ENCODE measurements at places on chromosomes 2 and 18.

GRCh38 chr2:72940786-72941185, 23.5 kb downstream of the EMX1 start:
- DNase-seq, result no peak

DNA sequence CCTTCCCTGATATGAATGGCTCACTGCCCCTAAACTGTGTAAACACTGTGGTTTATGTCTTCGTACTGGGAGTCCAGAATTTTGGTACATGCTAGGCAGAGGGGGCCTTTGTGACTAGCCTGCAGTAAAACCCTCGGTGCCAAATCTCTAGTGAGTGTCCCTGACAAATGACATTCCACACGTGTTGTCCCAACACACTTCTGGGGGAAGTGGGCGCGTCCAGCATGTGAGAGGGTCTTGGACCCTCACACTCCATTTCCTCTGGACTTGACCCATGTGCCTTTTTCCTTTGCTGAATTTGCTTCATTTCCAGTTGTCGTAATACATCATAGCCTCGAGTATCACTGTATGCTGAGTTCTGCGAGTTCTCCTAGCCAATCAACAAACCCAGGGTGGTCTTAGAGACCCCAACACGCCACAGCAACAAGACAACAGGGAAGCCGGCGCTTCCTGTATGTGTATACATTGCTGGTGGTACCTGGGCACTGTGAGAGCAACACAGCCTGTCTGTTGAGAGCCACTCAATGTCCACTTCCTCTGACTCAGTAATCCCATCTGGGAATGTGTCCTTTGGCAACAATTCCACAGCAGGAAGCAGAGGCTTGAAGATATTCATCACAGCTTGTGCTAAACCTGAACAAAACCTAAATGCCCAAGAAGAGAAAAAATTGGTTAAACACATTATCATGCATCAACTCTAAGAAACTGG, 26.9 kb upstream of the SLC66A3 start:
- DNase-seq, result no peak

DNA sequence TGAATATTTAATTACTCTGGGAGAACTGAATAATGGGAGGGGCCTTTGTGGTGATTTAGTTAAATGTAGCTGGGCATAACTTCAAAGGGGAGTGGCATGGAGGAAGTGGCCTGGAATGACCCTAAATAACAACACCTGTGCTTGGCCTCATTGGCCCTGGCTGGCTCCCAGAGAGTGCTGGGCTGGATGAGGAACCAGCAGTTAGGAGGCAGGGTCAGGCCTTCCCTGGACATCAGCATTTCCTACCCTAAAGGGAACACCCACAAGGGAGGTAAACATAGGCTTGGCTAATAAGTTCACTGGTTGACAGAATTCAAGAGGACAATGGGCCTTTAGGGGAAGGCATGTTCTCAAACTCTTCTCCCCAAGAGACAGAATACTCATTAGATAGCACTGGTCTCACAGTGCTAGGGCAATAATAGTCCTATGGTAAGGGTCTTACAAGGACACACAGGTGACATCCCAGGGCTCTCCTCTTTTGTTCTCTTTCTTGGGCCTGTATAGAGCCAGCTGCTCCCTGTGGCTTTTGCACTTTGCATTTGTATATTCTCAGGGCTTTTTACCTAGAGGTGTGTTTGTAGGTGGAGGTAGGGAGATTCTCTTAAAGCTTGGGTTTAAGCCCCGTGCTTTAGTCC, 106.8 kb downstream of the ZNF519 start:
- DNase-seq, result no peak

GRCh38 chr2:233436691-233437438, 82.6 kb downstream of the DGKD start:
- DNase-seq, result no peak

DNA sequence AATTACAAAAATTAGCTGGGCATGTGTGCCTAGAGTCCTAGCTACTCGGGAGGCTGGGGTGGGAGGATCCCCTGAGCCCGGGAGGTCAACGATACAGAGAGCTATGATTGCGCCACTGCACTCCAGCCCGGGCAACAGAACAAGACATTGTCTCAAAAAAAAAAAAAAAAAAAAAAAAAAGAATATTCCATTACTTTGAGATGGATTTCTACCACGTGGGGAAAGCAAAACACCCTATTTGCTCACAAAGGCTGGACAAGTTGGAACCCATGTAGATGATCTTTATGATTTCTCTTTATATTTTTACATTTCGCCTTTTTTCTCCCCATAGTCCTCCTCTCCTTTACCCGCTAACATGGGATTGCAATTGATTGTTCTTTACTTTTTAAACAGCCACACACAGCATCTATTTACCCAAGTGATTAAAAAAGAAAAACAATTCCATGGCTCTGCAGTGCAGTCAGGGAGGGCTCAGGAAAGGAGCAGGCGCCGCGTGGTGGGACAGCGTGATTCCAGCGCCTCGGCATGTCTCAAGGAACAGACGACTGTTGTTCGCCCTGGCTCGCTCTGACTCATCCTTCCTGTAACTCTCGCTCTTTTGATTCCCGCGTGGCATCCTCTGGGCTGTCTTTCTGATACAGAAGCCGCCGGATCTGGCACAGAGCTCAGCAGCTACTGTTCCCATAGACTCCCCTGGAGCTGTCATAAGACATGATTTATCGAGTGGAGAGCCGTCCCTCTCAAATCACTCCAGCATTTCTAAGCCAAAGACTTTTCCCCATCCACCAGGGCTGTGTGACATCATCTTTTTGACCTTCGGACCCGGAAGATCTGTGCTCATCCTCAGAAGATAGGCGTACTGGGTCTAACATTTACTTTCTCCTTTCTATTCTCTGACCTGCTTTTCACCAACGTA, 230.4 kb upstream of the AGAP1 start:
- no peak for DNase-seq

- DNase-seq, result no peak
Measured at GRCh38 chr2:78145395-78145996, 623.3 kb upstream of the LRRTM4 start.

DNA sequence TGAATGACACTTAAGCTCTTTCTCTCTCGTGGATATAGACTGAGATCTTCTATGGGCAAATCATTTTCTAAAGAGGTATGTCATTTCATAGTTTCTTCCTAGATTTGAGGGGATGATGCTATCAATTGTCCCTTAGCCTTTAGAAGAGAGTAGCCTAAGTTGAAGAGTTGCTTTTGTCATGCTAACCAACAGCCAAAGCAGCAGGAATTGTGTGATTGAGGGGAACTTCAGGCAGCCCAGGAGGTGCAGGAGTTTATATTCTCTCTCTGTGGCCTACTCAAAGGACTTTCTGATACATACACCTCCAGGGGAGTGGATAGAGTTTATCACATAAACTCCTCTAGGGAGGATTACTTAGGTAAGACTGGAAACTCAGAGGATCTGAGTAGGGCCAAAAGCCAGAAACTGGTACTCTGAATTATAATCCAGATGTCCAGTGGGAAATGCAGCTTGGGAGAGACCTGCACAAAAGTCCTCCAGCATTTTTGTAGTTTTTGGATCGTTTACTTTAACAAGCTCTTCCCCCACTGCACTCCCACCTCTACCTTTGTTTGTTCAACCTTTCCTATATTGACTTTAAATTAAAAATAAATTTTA, 150.7 kb upstream of the CCDC68 start:
- DNase-seq, result no peak

GRCh38 chr2:146572598-146572997, 1272.2 kb upstream of the ACVR2A start:
- DNase-seq, result no peak

GRCh38 chr2:175576875-175577274, 395.4 kb upstream of the ATP5MC3 start:
- DNase-seq, result no peak

DNA sequence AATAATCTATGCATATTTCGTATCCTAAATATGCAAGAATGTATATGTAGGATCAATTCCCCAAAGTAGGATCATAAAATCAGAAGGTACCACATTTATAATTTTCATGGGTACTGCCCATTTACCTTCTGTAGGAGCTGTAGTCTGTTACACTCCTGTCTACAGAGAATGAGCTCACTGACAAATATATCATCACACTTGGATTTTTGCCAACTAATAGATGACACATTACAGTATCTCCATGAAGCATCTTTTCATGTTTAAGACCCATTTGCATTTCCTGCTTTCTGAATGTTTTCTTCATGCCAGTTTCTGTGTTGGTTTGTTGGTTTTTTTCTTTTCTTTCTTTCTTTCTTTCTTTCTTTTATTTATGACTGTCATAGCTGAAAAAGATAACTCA, 70.9 kb upstream of the EML6 start:
- DNase-seq, result no peak

DNA sequence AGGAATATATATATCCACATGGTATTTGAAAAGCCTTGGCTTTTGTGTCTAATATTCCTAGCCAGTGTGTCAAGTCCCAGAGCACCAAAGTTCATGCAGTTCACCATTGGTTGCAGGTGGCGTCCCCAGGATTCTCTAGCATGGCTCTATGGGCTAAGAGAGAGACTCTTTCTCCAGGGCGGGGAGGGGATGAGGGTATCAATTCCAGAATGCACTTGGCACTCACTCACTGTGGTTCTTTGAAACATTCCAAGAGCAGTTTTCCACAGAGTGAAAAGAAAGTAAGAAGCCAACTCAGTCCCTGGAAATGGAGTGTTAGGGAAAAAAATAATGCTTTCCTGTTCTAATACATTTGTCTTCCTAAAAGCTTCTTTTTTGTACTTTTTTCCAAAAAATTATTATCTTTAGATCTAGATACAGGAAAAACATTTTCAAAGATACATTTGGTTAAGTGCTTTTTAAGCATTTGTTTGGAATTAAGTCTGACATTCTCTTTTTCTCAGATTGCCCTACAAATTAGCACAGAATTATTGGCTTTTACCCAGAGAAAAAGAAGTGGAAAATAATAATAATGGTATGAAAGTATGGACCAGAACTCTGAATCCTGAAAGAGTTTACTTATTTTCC, 239.9 kb downstream of the PAX3 start:
- DNase-seq, result no peak

DNA sequence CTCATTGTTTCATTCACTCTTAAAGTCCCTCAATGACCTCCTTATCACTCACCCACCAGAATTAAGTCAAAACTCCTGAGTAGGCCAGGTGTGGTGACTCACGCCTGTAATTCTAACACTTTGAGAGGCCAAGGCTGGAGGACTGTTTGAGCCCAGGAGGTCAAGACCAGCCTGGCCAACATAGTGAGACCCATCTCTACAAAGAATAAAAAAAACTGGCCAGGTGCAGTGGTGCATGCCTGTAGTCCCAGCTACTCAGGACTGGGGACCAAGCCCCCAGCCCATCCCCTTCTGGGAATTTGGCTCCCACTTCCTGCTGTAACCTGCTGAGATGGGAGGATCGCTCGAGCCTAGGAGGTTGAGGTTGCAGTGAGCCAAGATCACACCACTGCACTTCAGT, 28.9 kb downstream of the TMEM247 start:
- DNase-seq, result no peak

DNA sequence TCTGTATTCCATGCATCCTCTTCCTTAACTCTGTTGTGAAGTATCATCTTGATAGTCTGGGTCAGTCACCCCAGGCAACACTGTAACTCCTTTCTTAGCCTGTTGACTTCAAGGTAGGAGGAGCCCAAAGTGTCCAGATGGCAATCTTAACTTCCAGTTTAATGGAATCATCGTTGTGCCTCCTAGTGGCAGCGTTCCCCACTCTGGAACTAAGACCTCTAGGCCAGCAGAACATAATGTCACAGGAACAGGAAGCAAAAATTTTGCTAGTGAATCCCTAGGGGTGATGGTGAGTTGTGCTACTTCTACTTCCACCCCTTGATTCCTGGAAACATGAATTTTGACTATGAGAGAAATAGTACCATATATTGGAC, 11.7 kb downstream of the SGPP2 start:
- DNase-seq, result no peak

DNA sequence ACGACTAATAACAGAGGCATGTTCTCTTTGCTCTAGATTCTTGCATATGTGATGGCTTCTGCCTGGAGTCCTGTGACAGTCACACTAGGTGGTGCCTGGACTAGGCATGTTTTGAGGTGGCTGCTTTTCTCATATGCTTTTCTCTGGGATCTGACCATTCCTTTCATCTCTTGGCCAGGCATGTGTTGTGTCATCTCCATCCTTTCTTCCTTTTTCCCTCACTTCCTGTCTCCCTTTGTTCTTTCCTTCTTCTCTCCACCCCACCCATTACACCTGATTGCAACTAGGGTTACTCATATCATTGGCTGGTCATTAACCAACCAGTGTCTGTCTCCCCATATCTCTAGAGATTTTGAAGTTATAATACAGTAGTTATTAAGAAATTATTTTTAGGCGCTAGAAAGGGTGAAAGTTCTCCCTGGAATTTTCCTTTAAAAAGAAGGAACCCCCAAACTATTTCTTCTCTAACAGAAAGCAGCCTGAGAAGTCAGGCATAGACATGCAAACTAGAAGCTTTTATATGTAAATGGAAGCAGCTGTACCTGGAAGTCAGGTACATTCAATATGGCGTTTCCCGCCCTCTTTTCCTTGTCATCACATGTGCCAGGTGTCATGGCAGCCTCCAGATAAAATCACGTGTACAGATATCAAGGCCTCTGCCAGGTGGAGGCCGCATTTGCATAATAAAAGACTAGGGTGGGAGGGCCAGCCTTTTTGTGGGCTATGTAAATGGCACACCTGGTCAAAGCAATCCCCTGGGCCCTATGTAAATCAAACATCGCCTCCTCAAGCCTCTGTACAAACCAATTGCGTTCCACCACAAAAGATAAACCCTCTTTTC, 220.4 kb upstream of the MEX3C start:
- DNase-seq, result no peak

DNA sequence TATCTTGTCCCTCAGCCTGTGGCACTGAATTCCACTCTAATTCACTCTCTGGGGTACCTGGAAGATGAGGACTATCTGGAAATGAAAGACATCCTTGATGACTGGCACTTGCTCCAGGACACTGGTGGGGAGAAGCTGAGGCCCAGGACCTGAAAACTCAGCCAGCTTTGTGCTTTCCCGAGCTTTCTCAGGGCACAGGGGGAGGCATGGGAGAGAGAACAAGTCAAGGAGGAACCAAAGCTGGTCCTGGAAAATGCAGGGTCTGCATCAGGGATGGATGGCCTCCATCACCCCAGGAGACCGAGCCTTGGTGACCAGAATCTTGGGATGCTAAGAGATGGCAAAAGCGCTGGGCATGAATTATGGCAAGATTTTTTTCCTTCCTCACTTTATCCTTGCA, 65.1 kb downstream of the MAPK4 start:
- no peak for DNase-seq

- DNase-seq, result no peak
Measured at GRCh38 chr18:26667046-26667445, 118.7 kb upstream of the KCTD1 start.

DNA sequence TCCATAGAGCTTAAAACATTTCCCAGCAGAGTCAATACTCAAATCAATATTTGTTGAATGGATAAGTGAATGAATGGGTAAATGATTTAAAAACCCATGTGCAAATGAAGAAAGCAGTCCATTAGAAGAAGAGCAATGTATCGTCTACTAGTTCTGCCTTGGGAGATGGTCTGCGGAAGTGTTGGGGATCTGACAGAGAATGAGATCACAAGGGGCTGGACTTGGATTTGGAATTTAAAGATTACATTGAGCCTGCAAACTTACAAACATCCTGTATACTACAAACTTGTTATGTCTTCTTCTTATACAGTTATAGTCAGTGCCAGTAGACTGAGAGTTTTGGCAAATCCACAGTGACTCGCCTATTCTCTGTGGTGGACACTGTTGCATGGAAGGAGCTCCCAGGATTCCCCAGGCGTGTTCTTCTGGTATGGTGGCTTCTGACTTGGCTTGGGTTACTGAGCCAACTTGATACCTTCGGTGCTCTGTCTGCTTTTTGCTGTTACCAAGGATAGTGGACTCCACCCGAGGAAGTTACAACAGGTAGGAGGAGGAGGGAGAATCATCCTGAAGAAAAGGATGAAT, 163.3 kb upstream of the SERPINE2 start:
- no peak for DNase-seq

Data from NCI-H1105 treated with DMSO at 0.1 percent for 48 hours (cell line).